ENCODE measurements at places on chromosomes 3 and 15. TPM values are rescaled to one million over a fixed set of nuclear protein-coding genes. Genes with fewer than 3 reads are reported as not detected.

DNA sequence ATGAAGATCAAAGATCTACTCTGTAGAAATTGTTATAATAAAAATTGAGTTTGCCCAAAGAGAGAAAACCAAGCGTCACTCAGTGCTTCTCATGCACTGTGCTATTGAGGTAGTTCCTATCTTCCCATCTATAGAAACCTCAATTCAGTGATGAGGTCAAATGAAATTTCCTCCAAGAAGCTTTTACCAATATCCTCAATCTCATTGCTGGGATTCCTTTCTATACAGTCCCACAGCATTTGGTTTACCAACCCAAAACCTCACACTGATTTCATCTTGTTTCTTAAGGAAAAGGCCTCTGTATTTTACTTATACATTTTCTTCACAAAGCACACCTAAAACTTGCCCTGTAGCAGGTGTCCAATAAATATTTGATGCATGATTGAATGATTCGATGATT is 147.2 kb downstream of the ALCAM start:
- DNase-seq: no peak
- H3K27ac ChIP-seq: no peak overlapping the region
- H3K4me3 ChIP-seq: no peak overlapping the region
- no peaks in the 10 kb centered on the region for H3K4me1 ChIP-seq
- H3K36me3 ChIP-seq: no peaks in the 10 kb centered on the region

GRCh38 chr3:47847801-47848518 is 45.0 kb downstream of the DHX30 start:
- no peak overlapping the region for H3K4me3 ChIP-seq
- H3K27me3 ChIP-seq: no peaks in the 10 kb centered on the region
- no peak overlapping the region for H3K27ac ChIP-seq
- peaks cover 59% of the 10 kb centered on the region for H3K36me3 ChIP-seq

The ACVR2B gene
- total RNA-seq: 3.2 TPM

The RETNLB gene
- not detected for total RNA-seq

The ZPLD1 gene
- not detected for total RNA-seq

GRCh38 chr3:143119009-143119914 is at the start of gene CHST2:
Gene CHST2 (plus strand): TSS chr3:143119771. CDS start chr3:143120817, 1,046 bp downstream.
- peaks cover 13% of the 10 kb centered on the region for H3K4me1 ChIP-seq
- peak within 1 kb of the TSS; percentile 93 for H3K27ac ChIP-seq
- no peaks in the 10 kb centered on the region for H3K27me3 ChIP-seq

GRCh38 chr3:119586733-119587172 is 7.5 kb downstream of the ADPRH start:
- H3K27me3 ChIP-seq: no peaks in the 10 kb centered on the region
- peaks cover 8% of the 10 kb centered on the region for H3K36me3 ChIP-seq
- H3K4me1 ChIP-seq: peaks cover 31% of the 10 kb centered on the region
- H3K4me3 ChIP-seq: no peak overlapping the region
- no peak for DNase-seq
- H3K27ac ChIP-seq: no peak overlapping the region

The TMC3 gene
- not detected for total RNA-seq

The CHCHD6 gene
- 11.9 TPM for total RNA-seq

DNA sequence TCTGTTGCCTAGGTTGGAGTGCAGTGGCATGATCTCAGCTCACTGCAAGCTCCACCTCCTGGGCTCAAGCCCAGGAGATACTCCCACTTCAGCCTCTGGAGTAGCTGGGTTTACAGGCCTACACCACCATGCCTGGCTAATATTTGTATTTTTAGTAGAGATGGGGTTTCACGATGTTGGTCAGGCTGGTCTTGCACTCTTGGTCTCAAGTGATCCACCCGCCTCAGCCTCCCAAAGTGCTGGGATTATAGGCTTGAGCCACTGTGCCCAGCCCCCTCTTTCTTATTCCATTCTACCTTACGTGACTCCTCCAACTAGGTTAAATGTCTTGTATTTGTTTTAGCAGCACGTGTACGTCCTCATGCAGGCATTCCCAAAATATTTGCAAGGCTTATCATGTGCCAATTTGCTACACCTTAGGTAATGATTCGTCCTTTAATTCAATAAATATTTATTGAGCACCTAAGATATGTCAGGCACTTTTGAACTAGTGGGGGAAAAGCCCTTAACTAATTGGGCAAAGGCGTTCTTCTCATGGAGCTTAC is 14.9 kb upstream of the MAGI1 start:
- H3K4me1 ChIP-seq: no peaks in the 10 kb centered on the region
- no peak overlapping the region for H3K27ac ChIP-seq
- DNase-seq: no peak
- no peak overlapping the region for H3K4me3 ChIP-seq
- H3K27me3 ChIP-seq: no peaks in the 10 kb centered on the region

- H3K4me1 ChIP-seq: peaks cover 16% of the 10 kb centered on the region
- no peaks in the 10 kb centered on the region for H3K27me3 ChIP-seq
- H3K27ac ChIP-seq: peak overlapping the region; percentile 97
- peak overlapping the region; percentile 97 for H3K4me3 ChIP-seq
Measured at GRCh38 chr3:122679882-122680474, 661 bp upstream of the PARP14 start.

The LHFPL4 gene
- total RNA-seq: not detected

DNA sequence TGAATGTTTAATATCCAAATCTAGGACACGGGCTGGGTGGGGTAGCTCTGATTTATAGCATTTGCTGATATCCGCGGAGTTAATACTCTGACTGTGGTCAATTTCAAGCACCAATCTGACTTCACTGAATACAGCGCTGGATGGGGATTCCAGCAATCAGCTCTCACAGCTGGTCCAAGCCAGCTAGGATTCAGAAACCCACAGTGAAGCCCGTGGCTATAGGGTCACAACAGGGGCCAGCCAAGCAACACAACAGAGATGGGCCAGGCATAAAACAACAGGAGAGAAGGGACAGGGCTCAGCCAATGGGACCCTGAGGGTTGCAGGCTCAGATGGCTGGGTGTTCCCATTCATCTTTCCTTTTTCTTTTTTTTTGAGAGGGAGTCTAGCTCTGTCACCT is 5.4 kb upstream of the LMAN1L start:
- DNase-seq: no peak
- H3K27ac ChIP-seq: no peak overlapping the region
- H3K27me3 ChIP-seq: no peaks in the 10 kb centered on the region
- H3K36me3 ChIP-seq: peaks cover 14% of the 10 kb centered on the region
- H3K4me1 ChIP-seq: no peaks in the 10 kb centered on the region

The CAV3 gene
- not detected for total RNA-seq

DNA sequence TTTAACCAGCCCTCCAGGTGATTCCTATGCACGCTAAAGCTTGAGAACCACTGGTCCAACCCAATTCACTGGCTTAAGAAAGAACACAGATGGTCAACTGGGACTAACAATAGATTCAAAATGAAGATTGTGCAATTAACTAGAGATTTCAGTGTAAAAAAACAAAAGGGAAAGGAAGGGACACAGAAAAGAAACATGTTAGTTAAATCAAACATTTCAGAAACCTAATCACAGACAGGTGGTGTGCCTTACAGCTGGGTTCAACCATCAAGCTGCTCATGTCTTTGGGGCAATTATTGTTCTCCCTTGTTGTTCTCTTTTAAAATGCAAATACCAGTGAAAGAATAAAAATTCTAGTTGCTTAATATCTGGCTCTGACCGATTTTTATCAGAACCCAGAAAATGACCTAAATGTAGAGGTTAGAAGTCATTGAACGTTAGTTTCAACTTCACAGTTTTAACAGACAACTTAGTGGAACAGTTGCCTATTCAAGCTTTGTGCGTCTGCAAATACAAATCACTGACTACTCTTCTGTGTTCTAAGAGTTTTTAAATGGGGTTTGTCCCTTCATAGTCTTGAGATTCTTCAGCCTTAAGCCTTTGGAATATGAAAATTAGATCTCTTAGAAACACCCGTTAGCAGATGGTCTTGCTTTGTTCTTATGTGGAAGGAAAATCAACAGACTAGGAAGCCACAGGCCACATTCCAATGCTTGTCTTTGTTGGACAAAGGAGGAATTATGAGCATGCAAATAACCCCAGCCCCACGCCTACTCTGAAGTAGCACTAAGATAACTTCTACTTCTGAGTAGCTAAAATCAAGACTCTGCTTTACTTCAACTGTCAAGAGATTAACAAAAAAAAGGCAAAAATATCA is 223.4 kb downstream of the ATP8B4 start:
- no peaks in the 10 kb centered on the region for H3K36me3 ChIP-seq
- no peak overlapping the region for H3K27ac ChIP-seq
- no peak for DNase-seq
- H3K4me1 ChIP-seq: no peaks in the 10 kb centered on the region

The CEMIP gene
- 0.44 TPM for total RNA-seq

GRCh38 chr3:194023501-194024280 is 112.3 kb upstream of the HES1 start:
- H3K27ac ChIP-seq: no peak overlapping the region
- 0 out of 2 replicates have a peak, but pooled peaks cover 4% of the 10 kb centered on the region for H3K27me3 ChIP-seq
- no peak overlapping the region for H3K4me3 ChIP-seq
- no peaks in the 10 kb centered on the region for H3K36me3 ChIP-seq

The TMCC1 gene
- total RNA-seq: 21.1 TPM

The ATP2B2 gene
- not detected for total RNA-seq

DNA sequence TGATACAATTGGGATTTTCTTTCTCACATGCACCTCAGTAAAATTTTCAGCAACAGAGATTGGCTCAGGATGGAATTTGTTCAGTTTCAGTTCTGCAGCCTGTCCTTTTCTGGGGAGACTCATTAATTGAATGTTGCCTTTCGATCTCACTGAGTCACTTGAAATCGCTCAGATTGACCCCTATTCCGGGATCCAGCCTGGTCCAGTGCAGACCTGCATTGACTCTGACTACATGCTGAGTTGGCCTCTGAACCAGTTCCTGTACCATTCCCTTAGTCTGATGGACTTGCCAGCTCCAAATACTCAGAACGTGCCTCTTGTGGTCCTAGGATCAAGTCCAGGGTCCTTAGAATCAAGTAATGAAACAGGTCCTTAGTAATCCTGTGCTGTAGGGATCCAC is 9.4 kb downstream of the IGF1R start:
- DNase-seq: no peak
- no peaks in the 10 kb centered on the region for H3K4me1 ChIP-seq
- no peak overlapping the region for H3K27ac ChIP-seq

The TRH gene
- total RNA-seq: not detected

DNA sequence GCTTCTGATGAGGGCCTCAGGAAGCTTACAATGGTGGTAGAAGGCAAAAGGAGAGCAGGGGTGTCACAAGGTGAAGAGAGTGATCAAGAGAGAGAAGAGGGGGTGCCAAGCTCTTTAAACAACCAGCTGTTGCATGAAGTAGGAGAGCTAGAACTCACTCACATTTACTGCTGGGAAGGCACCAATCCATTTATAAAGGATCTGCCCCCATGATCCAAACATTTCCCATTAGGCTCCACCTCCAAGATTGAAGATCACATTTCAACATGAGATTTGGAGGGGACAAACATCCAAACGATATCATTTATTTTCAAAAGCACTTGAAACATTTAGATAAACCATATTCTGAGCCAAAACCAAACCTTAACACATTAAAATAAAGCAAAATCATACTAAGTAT is 26.3 kb downstream of the ANKRD28 start:
- H3K4me1 ChIP-seq: peaks cover 41% of the 10 kb centered on the region
- H3K36me3 ChIP-seq: peaks cover 1% of the 10 kb centered on the region
- H3K4me3 ChIP-seq: no peak overlapping the region
- H3K27me3 ChIP-seq: no peaks in the 10 kb centered on the region
- DNase-seq: no peak
- H3K27ac ChIP-seq: no peak overlapping the region

The ADGRG7 gene
- not detected for total RNA-seq

DNA sequence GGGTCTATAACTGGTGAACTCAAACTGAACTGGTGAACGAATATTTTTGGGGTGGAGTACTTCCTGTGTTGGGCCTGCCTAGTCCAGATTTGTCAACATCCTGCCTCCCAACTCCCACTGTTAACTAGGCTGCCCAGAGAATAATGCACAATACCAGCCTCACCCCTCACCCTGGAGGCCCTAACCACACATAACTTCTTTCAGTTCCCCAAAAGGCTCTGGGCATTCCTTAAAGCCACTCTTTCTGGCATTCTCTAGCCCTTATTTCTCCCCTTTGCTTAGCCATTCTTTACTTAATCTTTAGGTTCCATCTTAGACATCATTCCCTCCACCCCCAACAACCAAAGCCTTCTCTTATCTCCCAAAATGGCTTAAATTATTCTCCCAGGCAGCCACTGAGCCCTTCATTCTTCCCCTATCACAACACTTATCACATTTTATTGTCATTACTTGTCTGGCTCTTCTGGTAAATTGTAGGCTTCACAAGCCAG is 9.1 kb upstream of the SEC11A start:
- no peaks in the 10 kb centered on the region for H3K36me3 ChIP-seq
- no peak overlapping the region for H3K4me3 ChIP-seq
- no peaks in the 10 kb centered on the region for H3K27me3 ChIP-seq
- H3K4me1 ChIP-seq: peaks cover 8% of the 10 kb centered on the region
- peak; percentile 71 for DNase-seq
- peak overlapping the region; percentile 48 for H3K27ac ChIP-seq

The CXCR6 gene
- total RNA-seq: not detected

The KLHL24 gene
- 5.8 TPM for total RNA-seq

DNA sequence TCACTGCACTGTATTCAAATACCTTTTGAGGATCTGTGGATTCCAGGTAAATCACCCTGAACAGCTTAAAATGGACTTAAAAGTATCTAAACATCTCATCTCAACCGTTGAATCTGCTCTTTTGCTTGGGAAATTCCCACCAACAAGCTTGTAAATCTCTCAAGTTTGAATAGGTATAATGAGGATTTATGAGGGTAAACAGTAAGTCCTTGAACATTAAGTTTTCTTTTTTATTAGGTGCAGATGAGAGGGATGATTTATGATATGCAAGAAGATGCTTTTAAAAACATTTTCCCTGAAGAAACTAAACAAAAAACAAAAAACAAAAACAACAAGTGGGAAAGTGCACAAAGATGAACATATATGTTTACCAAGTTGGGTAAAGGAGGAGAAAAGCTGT is 290.6 kb downstream of the ROBO1 start:
- H3K4me3 ChIP-seq: no peak overlapping the region
- no peaks in the 10 kb centered on the region for H3K36me3 ChIP-seq
- no peaks in the 10 kb centered on the region for H3K27me3 ChIP-seq
- no peak for DNase-seq
- no peak overlapping the region for H3K27ac ChIP-seq

- no peaks in the 10 kb centered on the region for H3K4me1 ChIP-seq
- no peaks in the 10 kb centered on the region for H3K27me3 ChIP-seq
- no peak overlapping the region for H3K27ac ChIP-seq
- H3K4me3 ChIP-seq: no peak overlapping the region
- H3K36me3 ChIP-seq: no peaks in the 10 kb centered on the region
- no peak for DNase-seq
Measured at GRCh38 chr3:58388550-58389091, 45.0 kb downstream of the PDHB start.

The RTP4 gene
- 3.4 TPM for total RNA-seq

GRCh38 chr15:58517252-58517681 is 85.5 kb downstream of the LIPC start:
- H3K36me3 ChIP-seq: no peaks in the 10 kb centered on the region
- no peaks in the 10 kb centered on the region for H3K27me3 ChIP-seq
- peak overlapping the region; percentile 95 for H3K27ac ChIP-seq

- H3K27me3 ChIP-seq: no peaks in the 10 kb centered on the region
- H3K27ac ChIP-seq: no peak overlapping the region
- no peak overlapping the region for H3K4me3 ChIP-seq
- H3K36me3 ChIP-seq: no peaks in the 10 kb centered on the region
- no peak for DNase-seq
Measured at GRCh38 chr3:111582120-111582474, 13.0 kb downstream of the ZBED2 start.
